CD4-positive, alpha-beta T cell (primary cell): ENCODE measurements at places on chromosomes 3 and 15. TPM values are rescaled to one million over a fixed set of nuclear protein-coding genes. Genes with fewer than 3 reads are reported as not detected.

DNA sequence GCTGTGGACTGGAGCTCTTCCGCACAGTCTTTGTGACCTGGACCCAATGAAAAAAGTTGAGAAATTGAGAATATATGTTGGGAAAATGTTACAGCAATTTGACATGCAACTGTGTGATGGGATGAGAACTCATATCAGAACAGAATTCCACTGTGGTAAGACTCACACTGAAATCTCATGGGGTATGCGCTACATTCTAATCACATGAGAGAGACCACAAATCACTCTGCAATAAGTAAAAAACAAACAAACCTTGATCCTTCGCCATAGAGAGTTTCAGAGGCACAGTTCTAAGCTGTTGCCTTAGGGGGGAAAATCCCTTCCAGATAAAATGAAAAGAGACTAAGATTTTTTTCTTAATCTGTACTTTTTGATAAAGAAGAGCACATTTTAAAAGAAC lies 37.3 kb downstream of the LMCD1 start:
- no peak for DNase-seq

DNA sequence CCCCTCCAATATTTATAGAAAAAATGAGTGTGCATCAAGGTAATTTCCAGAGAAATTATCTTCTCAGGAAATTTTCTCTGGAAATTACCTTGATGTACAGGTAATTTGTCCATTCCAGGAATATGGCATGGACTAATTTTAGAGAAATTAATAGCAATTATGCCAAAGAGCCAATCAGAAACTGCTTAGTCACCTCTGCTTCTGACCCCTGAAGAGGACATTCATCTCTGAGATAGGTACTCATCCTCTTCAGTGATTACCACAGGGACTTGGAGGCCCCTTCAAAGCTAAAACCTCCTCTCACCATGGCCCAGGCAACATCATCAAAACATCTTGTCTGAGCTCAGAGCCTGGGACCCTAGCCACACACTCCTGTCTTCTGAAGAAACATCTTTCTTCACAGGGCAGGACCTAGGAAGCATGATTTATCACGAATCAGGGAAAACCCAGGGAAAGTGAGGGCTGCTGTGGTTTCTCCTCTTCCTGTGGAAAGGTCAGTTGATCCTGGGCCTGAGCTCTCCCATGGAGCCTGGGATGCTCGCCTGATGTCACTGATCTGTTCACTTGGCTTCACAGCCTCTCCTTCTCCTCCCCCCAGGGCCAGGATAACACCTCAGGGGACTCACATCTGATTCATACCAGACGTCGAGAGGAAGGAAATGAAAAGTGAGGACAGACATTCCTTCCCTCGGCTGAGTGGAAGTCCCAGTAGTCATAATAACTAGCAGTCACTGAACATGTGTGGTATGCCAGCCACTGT lies 210.5 kb downstream of the DTWD1 start:
- no peak for DNase-seq

- DNase-seq, result no peak
Measured at GRCh38 chr15:70463453-70463834, 299.9 kb downstream of the UACA start.

DNA sequence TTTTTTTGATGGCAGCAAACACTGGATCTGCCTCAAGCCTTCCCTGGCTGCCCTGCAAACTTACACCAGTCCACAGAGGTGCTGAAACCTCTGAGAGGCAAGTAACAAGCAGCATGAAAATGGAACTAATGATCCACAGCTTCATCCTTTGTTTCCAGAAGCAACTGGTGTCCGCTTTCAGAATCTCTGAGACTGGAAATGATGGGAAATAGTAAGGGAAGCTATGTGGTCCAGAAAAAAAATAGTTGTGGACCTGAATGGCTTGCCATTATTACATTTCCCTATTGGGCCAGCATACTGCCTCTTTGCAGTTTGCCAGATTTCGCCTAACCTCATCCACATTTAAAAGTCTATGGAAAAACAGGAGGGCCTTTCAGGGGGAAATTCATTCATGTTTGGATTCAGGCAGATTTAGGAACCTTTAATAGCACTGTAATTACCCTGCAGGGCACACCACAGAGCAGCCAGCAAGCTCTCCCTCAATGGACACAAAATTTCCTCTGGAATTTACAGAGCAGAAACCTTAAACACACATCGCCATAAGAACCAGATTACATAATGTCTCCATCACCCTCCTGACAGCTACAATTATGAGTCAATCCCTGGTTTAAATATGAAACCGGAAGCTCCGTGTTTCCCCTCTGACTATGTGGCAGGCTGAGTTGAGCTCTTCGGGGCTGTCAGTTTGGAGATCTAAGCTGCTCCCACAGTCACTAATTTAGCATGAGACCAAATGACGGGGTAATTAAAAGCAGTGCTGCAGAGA lies 134.4 kb downstream of the TMCO5A start:
- no peak for DNase-seq

GRCh38 chr3:193884652-193885051 lies 251.3 kb upstream of the HES1 start:
- DNase-seq, result no peak

DNA sequence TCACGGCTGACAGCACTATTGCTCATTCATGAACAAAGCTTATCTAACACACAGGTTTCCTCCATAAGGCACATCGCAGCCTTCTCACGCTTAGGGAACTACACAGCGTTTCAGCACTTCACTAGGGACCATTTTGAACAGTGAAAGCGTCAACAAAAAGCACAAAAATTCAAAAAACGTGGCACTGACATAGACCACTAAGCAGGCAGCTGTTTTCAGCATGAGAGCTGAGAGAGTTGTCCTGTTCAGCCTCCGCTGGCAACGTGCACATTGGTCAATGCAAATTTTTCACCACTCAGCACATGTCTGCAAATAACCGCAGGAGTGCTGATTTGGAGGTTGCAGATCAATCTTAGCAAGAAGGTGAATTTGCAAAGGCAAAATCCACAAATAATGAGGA lies 109.2 kb downstream of the LRRK1 start:
- DNase-seq, result no peak

- DNase-seq, result no peak
Measured at GRCh38 chr3:126407412-126408044, 12.8 kb downstream of the CFAP100 start.

DNA sequence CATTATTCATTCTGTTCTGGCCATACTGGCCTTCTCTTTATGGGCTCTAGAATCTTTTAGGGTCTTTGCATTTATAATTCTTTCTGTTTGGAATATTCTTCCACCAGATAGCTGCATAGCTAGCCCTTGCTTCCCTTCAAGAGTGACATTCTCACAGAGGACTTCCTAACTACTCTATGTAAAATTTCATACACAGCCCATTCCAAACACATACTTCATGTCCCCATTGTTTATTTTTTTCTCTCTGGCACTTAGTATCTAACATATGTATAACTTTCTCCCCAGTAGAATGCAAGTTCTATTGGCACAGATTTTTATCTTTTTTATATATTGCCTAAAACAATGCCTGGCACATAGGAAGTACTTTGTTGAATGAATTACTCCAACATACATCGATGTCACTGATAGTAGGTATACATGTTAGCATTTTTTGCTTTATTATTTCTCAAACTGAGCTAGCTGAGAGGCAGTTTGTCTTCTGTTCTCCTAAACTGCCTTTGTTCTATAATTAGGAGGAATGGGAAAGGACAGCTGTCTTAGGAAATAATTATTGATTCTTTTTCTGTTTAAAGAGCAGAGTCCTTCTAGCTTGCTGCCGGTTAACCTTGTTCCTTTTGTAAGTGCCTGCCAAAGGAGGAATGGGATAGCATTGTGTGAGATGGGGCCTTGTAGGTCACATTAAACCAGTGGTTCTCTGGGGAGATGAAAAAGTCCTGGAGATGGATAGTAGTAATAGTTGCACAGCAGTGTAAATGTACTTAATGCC lies 7.9 kb downstream of the FAM162A start:
- DNase-seq, result no peak

- no peak for DNase-seq
Measured at GRCh38 chr15:49370782-49371181, 52.3 kb upstream of the FGF7 start.

- DNase-seq, result no peak
Measured at GRCh38 chr3:107208100-107208499, 169.1 kb upstream of the CCDC54 start.

- DNase-seq, result no peak
Measured at GRCh38 chr3:129745253-129745652, 138.8 kb upstream of the PLXND1 start.

GRCh38 chr3:63685340-63685739 lies 32.9 kb downstream of the SNTN start:
- no peak for DNase-seq

DNA sequence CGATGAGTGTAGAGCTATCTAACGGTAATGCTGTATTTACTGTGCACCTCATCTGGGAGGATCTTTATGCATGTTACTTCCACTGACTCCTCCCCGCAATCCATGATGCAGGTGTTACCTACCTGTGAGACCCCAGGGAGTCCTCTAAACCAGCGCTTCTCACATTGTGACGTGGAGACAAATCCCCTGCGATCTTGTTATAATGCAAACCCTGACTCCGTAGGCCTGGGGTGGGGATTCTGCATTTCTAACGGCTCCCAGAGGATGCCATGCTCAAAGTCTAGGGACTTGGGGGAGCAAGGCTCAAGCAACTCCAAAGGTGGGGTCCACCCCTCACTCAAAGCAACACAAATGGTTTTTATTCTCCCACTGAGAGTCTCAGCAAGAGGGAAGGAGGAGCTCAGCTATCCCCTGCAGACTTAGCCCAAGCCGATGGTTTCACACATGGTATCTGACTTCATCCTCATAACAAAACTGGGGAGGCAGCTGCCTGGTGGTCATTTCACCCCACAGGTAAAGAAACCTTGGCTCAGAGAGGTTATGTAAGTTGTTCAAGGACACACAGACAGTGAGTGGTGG lies 63.6 kb downstream of the PCSK6 start:
- no peak for DNase-seq

GRCh38 chr15:73313861-73314260 lies 54.9 kb downstream of the HCN4 start:
- DNase-seq, result no peak

DNA sequence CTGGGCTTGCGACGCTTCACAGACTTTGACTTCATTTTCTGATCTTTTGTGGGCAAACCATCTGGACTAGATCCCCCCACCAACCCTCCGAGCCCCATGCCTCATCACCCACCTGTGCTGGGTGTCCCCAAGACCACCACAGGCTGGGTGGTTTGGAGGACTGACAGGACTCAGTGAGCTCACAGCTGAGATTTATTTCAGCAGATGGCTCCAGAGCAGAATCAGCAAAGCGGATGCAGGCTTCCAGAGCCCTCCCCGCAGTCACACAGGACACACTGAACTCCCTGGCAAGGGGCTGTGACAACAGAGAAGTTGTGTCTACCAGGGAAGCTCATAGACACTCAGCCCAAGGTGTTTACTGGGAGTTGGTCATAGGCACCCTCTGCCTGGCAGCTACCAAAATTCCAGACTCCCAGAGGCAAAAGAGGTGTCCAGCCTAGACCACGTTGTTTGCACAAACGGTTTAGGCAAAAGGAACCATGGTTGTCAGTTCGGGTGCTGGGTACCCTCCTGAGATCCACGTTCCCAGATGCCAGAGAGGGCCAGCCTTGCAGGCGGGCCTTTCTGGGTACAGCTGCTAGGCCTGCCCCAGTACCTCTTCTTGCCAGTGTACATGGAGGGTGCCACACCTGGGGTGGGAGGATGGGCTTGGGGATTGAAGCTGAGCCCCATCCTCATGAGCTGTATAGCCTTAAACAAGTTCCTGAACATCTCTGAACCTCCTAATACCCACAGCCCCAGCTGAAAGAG lies 170.3 kb downstream of the NSMCE3 start:
- no peak for DNase-seq

- peak; percentile 62 for DNase-seq
Measured at GRCh38 chr15:67134067-67134838, 68.9 kb downstream of the SMAD3 start.

- DNase-seq, result no peak
Measured at GRCh38 chr3:108985844-108986243, 32.2 kb upstream of the GUCA1C start.

DNA sequence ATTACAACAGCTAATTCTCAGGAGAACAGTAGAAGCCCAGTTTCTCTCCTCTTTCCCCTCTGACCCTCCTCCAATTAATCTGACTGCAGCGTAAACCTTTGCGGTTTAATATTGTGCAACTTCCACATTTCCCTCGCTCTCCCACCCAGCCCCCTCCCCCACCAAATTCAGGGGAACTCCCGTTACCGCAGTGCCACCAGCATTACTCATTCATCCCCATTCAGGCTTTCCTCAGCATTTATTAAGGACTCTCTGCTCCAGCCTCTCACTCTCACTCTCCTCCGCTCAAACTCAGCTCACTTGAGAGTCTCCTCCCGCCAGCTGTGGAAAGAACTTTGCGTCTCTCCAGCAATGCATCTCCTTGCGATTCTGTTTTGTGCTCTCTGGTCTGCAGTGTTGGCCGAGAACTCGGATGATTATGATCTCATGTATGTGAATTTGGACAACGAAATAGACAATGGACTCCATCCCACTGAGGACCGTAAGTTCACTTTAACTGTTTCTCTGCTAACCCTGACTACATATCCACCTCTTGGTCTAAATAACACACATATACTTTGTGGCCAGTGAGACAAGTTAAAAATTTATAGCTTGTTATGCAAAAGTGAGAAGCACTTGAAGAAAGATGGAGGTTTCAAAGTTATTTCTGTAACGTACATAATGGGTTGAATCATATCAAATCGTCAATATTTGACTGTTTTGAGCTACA lies at the start of gene PTX3:
Gene PTX3, plus strand, starts transcription at position 268 of the 709 bp plus-strand sequence. Its CDS starts 84 bp downstream, at position 352.
- DNase-seq, result no peak

- no peak for DNase-seq
Measured at GRCh38 chr3:142999881-143000280, 1.5 kb upstream of the U2SURP start.

DNA sequence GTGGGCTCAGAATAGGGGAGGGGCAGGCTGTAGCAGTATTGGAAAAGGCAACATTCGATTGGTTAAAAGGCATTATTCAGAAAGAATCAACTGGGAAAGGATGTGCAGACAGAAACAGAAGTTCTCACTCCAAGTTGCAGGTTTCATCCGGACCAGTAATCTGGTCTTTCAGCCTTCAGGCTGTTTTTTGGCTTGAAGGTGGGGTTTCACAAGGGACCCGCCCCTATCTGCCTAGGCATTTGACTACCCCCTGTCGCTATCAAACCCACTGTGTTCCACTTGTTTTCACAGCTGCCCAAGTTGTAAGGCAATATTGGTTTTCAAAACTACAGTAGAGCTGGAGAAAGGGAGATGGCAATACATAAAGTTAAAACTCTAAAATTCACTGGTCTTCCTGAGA lies 96.9 kb downstream of the VPS8 start:
- no peak for DNase-seq

DNA sequence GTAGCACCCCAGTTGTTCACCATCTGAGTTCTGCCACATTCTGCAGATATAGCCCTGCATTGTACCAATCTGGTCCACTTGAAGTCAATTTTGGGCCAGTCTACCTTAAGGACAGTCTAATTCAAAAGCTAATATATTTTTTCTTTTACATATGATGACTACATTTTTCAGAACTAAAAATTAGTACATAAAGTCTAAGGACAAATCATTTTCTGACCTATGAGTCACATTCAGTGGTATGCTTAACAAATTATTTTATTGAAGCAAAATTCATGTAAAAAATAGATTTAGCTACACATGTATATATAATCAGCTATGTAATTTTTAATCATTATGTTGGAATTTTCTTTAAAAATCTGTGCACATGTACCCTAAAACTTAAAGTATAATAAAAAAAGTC lies 52.1 kb upstream of the IL12A start:
- DNase-seq, result no peak

Gene PARP15
- 41.8 TPM for total RNA-seq

Gene MTMR10
- total RNA-seq, result 41.2 TPM

Gene CCNB2
- total RNA-seq, result not detected

Gene PTH1R
- not detected for total RNA-seq

Gene FBXO40
- not detected for total RNA-seq

Gene KBTBD12
- not detected for total RNA-seq

Gene SLC6A1
- not detected for total RNA-seq
